ENCODE measurements at places on chromosomes 2 and 18.

DNA sequence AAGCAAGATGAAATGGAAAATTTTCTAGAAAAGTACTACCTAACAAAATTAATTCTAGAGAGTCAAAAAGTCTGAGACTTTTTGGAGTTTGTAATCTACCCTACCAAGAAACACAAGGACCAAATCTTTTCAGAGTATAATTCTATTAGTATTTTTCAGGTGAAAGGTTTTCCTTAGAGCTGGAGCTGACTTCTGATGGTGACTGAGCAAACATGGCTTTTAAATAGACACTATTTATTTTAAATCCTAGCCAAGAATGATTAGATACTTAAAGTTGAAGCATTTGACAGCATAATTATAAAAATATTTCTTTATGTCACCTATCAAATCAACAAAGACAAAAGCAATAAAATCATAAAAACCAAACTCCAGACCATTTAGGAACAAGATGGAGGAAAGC lies 26.6 kb downstream of the ZC3H6 start:
- H3K36me3 ChIP-seq = peaks cover 31% of the 10 kb centered on the region
- H3K4me3 ChIP-seq = no peak overlapping the region
- no peaks in the 10 kb centered on the region for H3K27me3 ChIP-seq
- no peak for DNase-seq
- no peaks in the 10 kb centered on the region for H3K4me1 ChIP-seq

- DNase-seq = no peak
- peaks cover 5% of the 10 kb centered on the region for H3K27me3 ChIP-seq
- no peak overlapping the region for H3K4me3 ChIP-seq
- no peak overlapping the region for H3K27ac ChIP-seq
Measured at GRCh38 chr2:25992556-25992955, 10.3 kb upstream of the KIF3C start.

DNA sequence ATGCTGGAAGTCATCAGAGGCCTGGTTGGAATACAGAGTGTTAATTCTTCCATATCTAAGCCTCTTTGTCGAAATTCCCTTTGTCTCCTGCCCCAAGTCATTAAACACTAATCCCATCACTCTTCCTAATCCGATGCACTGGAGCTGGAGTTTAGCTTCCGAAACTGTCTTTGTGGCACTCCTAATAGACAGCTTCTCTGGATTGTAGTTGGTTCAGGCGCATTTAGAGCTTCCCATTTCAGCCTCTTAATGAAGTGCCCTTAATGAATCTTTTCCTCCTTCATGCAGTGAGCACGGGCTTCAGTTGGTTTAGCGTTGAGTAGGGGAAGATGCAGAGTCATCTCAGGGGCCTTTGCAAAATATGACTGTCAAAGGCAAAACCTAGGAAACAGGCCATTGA lies 72.2 kb upstream of the MEIS1 start:
- H3K27ac ChIP-seq = no peak overlapping the region
- DNase-seq = no peak
- H3K4me3 ChIP-seq = no peak overlapping the region

DNA sequence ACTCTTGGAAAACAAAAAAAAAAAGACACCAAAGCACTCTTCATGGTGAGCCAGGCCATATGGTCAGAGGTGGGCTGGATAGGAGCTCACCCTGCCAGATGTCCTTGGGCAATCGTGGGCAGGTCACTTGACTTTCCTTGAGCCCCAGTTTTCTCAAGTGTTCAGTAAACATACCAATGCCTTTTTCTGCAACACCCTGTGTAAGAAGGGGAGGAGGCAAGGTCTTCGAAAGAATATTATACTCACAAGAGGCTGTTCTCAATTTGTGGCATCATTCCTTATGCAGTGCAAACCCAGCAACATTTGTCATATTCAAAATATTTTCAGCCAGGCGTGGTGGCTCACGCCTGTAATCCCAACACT lies 22.9 kb upstream of the TMEM87B start:
- DNase-seq = no peak
- no peaks in the 10 kb centered on the region for H3K36me3 ChIP-seq
- H3K27me3 ChIP-seq = peaks cover 8% of the 10 kb centered on the region
- H3K27ac ChIP-seq = no peak overlapping the region
- H3K4me3 ChIP-seq = no peak overlapping the region

DNA sequence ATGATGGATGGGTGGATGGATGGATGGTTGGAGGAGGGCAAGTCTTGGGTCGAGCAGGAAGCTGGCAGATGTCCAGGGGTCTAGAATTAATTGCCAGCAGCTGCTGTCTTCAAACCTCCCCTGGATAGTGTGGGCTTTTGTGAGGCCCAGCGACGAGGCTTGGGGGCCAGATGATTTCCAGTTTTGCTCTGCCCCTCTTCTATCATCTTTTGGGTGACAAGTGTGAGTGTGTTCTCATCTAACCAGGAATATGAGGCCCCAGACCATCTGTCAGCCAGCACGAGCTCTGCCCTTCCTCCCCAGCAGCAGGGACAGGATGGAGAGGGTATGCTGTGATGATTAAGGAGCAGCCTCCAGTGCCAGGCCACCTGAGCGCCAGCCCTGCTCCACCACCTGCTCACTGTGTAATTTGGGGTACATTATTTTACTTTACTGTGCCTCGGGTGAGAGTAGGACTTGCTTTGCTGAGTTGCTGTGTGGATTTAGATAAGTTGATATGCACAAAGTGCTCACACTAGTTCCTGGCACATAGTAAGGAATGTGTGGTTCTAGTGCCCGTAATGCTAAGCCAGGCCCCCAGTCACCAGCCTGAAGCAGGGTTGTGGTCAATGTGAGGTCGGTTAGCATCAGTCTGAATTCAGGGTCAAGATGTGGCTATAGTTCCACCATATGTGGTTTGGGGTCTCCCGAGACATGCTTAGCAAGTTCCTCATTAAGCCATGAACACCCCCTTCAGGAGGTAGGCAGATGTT lies 251.1 kb downstream of the CYP26B1 start:
- H3K27me3 ChIP-seq = no peaks in the 10 kb centered on the region
- no peak for DNase-seq
- no peaks in the 10 kb centered on the region for H3K4me1 ChIP-seq
- no peak overlapping the region for H3K4me3 ChIP-seq
- H3K27ac ChIP-seq = no peak overlapping the region

All from T-helper 2 cell treated with Interferon-gamma antibody and Interleukin-4, amounts not matched to agents 5 μg/mL and 100 μg/mL, for 36 hours (primary cell).